ENCODE measurements at places on chromosomes 3 and 15.

DNA sequence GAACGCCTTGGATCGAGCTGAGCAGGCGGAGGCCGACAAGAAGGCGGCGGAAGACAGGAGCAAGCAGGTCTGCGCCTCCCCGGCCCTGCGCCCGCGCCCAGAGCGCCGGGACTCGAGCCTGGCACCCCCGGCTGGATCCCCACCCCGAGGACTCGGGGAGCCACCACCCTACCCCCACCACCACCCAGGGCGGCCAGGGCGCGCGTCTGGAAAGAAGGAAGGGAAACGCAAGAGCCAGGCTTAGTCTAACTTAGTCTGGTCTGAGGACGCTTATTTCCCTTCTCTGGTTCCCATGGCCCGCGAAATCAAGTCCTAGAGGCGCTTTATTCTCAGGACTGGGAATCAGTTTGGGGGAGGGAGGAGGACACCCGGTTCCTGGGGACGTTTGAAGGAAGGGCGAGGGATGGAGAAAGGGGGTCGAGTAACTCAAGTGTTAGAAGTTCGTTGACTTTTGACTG is 359 bp downstream of the TPM1 start:
- no peak for DNase-seq

DNA sequence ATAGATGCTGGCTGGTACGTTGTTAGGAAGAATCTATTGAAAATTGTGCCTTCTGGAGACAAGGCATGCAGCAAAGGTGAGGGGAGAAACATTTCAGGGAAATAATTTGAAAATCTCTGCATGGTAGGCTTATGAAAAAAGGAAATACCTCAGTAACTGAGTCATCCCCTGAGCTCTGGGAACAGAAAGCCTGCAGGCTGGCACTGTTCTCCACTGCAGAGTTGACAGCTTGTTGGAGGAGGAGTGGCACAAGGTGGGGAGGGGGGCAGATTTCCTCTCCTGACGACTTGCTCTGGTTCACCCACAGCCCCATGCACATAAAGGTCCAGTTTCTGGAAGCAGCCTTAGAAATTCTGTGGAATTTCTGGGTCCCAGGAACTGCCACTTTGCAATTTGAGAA is 179.4 kb downstream of the ABHD5 start:
- DNase-seq: no peak

GRCh38 chr15:60905587-60905986 is 323.5 kb downstream of the RORA start:
- no peak for DNase-seq

DNA sequence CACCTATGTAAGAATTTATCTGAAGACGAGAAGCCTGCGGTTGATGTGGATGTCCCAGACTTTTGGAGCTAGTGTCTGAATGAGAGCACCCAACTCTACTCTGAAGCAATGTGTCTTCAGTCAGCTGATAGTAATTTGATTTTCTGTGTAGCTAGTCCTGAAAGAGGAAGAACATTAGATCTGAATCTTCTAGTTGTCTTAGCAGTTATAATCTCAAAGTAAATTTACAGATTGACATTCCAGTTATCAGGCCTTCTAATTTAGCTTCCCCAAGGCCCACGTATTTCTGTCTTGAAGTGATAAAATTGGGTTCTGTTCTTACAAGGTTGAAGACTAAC is 1.5 kb downstream of the TCAIM start:
- DNase-seq: no peak

GRCh38 chr3:106086038-106086437 is 217.2 kb upstream of the CBLB start:
- DNase-seq: no peak

DNA sequence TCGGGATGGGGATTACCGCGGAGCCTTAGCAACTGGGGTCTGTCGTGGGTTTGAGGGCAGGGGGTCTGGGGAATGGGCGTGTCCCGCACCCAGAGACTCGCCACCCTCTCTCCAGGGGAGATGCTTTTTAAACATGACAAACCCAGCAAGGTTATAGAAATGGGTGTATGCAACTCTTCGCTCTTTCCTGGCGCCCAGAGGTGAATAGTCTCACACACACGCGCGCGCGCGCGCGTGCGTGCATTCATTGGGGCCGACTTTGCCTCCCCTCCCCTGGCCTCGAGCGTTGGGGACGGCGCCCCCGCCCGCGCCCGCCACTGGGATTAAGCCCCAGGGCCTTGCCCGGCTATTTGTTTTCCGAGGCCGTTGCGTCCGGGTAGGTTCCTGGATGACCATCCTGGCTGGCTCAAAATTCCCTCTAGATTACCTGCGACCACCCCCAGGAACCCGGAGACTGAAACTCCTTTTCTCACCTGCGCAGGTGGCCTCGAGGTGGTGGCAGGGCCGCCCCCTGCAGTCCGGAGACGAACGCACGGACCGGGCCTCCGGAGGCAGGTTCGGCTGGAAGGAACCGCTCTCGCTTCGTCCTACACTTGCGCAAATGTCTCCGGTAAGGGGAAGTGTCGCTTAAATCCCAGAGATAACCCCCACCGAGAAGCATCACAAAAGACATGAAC is 777 bp downstream of the GPR160 start:
- peak; percentile 42 for DNase-seq

GRCh38 chr15:31338318-31338878 is 11.8 kb downstream of the KLF13 start:
- no peak for DNase-seq

- no peak for DNase-seq
Measured at GRCh38 chr3:150760431-150761200, 2.4 kb downstream of the SIAH2 start.

- DNase-seq: no peak
Measured at GRCh38 chr3:18238746-18239331, 186.3 kb downstream of the SATB1 start.

GRCh38 chr3:55619046-55619808 is 132.1 kb upstream of the WNT5A start:
- no peak for DNase-seq

GRCh38 chr3:88263417-88264100 is 113.8 kb downstream of the C3orf38 start:
- no peak for DNase-seq

DNA sequence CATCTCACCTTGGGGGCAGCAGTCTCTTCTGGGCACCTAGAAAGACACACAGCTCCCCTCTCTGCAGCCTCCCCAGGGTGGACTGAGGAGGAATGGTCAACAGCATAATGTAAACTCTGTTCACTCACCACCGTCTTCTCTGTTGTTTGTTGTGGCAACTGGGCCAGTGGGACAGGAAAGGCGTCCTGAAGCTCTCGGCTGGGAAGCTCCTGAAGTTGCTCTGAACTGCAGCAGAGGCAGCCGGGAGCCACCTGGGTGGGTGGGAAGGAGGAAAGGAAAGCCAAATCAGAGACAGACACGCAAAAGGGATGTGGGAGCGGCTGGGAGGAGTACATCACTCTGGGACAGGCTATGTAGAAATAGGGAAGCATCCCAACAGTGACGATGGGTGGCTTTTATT is 52.7 kb downstream of the MYLK start:
- no peak for DNase-seq

- no peak for DNase-seq
Measured at GRCh38 chr15:74631408-74631807, 15.8 kb downstream of the CLK3 start.

DNA sequence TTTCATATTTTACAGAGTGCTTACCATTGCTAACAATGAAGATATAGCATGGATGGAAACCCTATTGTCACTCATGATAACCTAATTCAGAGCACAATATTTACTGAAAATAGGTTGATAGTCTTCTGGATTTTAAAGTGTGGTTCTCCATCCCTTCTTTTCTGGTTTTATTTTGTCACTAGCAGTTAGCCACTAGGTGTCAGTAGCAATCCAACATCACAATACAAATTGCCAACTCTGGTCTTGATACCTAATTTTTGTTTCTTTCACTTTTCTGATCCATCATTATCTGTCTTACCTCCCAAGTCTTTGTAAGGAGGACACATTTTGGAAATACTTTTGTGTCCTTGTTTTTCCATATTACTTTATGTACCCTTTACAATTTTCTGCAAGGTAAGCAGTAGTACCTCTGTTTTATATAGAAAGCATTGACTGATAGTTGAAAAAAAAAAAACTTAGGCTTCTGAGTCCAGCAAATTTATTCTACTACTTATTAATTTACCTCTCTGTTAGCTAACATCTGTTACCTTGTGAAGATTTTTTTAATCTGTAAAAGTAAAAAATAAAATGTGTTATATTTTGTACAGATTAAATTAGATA is 28.3 kb upstream of the CRYBG3 start:
- peak; percentile 59 for DNase-seq

GRCh38 chr15:86691091-86691663 is 611.5 kb downstream of the AGBL1 start:
- no peak for DNase-seq

Data from NCI-H1436 (cell line).